ENCODE measurements at places on chromosomes 12 and 14.
A peak's percentile ranks its signal among the peaks of the same experiment; 100 is the strongest.

DNA sequence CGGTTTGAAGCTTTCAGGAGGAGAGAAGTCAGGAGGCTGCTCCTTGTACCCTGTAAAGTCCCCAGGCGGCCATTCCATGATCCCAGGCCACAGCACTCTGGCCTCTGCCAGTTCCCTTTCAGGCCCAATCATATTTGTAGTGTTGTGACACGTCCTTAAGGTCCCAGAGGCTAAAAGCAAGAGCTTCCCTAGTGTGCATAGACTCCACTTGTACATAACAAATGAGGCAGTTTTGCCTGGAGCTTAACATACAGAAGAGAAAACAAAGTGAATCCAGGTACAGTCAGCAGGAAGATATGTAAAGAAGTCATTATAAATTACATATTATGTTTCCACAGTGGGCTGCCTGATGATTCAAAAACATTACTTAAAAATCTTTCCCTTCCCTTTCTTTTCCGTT lies 81.1 kb upstream of the RPH3A start:
- no peak for DNase-seq

GRCh38 chr14:60807971-60808370 lies 73.4 kb downstream of the MNAT1 start:
- DNase-seq, result no peak

GRCh38 chr14:79585845-79586244 lies 625.5 kb downstream of the DIO2 start:
- DNase-seq, result no peak

DNA sequence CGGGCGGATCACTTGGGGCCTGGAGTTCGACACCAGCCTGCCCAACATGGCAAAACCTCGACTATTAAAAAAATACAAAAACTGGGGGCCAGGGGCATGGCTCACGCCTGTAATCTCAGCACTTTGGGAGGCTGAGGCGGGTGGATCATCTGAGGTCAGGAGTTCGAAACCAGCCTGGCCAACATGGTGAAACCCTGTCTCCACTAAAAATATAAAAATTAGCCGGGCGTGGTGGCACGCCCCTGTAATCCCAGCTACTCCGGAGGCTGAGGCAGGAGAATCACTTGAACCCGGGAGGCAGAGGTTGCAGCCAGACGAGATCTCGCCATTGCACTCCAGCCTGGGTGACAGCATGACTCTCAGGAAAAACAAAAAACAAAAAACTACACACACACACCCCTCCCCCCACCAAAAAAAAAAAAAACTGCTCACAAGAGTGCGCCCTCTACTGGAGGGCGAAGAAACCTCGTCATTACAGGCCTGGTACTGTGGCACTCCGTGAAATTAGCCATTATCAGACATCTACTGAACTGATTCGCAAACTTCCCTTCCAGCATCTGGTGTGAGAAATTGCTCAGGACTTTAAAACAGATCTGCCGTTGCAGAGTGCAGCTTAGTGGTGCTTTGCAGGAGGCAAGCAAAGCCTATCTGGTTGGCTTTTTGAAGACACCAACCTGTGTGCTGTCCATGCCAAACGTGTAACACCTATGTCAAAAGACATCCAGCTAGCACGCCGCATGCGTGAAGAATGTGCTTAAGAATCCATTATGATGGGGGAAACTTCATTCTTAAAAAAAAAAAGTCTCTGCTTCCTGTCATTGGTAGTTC lies 7.7 kb downstream of the PPP1R3E start:
- peak; percentile 69 for DNase-seq

- no peak for DNase-seq
Observed at GRCh38 chr12:6241495-6241894, 41.3 kb downstream of the CD9 start.

GRCh38 chr14:29310210-29310609 lies 543.6 kb downstream of the FOXG1 start:
- no peak for DNase-seq

- no peak for DNase-seq
Observed at GRCh38 chr12:131758016-131758739, 47.3 kb downstream of the SFSWAP start.

- DNase-seq, result peak; percentile 80
Observed at GRCh38 chr12:122860040-122860853, 25.0 kb downstream of the HIP1R start.

GRCh38 chr14:100124551-100125088 lies 34.8 kb downstream of the DEGS2 start:
- DNase-seq, result no peak

GRCh38 chr12:69354556-69355187 lies 4.9 kb upstream of the YEATS4 start:
- peak; percentile 25 for DNase-seq

DNA sequence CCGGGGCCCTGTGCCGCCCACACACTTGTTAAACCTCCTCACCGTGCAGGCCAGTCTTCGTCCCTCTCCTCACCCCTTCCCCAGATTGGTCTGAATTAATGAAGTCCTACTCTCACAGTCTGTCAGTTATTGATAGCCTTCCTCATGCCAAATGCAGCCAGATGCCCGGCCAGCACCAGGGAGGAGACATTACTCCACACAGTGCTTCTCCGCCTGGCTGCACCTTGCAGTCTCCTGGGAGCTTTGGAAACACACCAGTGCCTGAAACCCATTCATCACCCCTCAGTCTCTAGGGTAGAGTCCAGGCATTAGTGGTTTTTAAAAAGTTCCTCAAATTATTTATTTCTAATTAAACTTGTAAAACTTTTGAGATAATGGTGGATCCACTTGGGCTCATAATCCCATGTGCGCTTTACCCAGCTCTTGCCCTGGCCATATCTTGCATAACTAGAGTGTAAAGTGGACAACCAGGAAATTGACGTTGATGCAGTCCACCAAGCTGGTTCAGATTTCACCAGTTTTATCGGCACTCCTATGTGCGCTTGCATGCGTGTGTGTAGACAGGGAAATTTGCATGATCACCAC lies 38.2 kb upstream of the TSPAN9 start:
- DNase-seq, result no peak

DNA sequence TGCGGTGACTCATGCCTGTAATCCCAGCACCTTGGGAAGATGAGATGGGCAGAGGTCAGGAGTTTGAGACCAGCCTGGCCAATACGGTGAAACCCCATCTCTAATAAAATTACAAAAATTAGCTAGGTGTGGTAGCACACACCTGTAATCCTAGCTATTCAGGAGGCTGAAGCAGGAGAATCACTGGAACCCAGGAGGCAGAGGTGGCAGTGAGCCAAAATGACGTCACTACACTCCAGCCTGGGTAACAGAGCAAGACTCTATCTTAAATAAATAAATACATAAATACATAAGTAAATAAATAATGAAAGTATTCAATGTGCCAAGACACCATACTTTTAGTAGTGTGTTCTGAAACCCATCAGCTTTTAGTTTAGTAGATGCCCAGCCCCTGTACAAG lies 308.1 kb upstream of the FLRT2 start:
- DNase-seq, result no peak

DNA sequence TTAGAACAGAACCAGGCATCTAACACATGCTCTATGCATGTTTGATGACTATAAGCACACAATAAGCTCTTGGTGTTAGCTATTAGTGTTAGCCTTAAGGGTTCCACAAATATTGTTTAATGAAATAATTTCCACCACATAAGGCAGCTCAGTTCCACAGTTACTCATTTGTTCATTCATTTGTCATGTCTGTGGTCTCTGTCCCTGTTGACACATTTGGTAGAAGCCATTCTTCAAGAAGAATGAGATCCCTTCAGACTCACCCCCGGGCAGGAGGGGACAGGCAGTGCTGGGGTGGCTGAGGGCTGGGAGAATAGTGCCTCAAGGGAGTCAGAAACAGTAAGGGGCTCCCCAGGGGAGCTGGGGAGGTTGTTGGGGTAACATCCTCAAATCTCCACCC lies 3.7 kb upstream of the FAIM2 start:
- no peak for DNase-seq

DNA sequence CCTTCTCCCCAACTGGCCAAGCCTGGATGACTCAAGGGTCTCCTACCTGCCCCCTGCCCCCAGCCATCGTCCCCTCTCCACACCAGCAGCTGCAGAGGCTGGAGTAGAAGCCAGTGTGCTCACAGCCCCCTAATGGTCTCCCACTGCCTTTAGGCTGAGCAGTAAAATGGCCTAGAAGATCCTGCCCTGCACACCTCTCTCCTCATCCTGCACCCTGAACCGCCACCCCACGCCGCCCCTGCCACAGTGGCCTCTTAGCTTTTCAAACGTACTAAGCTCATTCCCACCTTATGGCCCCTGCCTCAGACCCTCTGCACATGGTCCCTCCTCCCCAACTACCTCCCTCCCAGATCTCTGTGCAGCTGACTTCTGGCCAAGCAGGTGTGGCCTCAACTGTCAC lies 46.3 kb downstream of the RBM19 start:
- DNase-seq, result no peak

- no peak for DNase-seq
Observed at GRCh38 chr14:24863968-24864684, 185.8 kb downstream of the STXBP6 start.

DNA sequence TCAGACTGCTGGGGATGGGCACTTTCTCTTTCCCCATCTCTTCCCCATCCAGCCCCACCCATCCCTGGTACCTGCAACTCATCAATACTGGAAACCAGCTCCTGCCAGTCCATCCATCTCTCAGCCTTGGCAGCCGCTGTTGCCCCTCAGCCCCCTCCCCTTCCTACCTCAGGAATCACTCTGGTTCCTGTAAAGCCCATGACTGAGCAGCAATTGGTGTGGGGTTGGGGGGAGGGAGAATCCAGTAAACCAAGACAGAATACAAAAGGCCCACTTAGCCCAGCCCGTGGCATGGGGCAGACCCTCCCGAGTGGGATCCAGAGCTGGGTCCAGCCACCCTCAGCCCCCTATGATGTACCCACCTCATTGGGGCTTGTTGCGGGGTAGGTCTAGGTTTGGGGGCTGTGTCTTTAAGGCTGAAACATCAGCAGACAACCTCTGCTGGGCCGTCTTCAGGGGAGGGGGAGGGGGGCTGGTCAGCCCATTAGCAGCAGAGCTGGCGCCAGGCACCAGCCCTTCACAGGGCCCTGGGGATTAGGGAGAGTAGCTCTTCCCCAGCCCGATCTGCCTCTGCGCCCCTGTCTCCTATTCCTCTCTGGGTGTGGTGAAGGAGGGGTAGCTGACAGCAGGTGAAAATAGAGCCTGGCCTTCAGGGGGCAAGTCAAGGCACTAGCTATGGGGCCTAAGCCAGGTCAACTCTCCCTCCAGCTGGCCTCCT lies 702 bp upstream of the PRPH start:
- DNase-seq, result peak; percentile 78

DNA sequence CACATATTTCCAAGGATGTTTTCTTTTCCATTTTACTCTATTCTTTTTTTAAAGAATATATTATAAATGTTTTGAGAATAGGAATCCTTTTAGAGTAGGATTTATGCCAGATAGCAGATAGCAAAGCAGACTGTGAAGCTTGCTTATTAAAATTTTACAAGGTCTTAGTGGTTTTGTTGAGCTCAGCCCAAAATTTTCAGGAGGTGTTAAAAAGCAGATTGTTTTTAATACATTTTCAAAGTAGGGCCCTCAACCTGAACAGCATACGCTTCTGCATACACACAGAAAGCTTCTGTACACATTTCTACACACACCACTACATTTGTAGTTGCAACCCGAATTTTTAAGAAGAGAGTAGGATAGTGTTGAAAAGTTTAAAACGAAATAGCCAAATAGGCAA lies 151.0 kb downstream of the EPS8 start:
- DNase-seq, result no peak

DNA sequence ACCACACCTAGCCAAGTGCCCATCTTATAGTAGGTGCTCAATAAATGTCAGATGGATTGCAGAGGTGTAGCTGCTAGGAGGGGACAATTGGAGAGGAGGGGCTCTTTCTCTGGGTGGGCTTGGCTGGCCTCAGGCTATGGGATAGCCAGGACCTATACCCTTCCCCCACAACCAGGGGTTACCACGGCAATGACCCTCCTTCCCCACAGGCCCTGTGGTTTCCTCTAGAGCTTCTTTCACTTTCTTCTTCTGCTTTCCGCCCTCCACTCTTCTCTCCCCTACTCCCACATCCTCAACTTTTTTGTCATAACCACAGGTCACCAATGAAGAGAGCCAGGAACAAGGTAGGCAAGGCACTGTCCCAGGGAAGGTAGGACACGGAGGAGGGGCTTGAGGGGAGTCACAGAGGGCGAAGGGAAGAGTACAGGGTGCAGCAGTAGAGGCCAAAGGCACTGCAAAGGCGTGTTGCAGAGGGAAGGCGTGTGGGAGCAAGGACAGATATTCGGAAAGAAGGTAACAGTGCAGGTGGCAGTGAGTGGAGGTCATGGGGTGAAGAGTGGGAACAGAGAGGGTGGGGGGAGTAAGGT lies 1.9 kb upstream of the ITGB7 start:
- DNase-seq, result no peak

DNA sequence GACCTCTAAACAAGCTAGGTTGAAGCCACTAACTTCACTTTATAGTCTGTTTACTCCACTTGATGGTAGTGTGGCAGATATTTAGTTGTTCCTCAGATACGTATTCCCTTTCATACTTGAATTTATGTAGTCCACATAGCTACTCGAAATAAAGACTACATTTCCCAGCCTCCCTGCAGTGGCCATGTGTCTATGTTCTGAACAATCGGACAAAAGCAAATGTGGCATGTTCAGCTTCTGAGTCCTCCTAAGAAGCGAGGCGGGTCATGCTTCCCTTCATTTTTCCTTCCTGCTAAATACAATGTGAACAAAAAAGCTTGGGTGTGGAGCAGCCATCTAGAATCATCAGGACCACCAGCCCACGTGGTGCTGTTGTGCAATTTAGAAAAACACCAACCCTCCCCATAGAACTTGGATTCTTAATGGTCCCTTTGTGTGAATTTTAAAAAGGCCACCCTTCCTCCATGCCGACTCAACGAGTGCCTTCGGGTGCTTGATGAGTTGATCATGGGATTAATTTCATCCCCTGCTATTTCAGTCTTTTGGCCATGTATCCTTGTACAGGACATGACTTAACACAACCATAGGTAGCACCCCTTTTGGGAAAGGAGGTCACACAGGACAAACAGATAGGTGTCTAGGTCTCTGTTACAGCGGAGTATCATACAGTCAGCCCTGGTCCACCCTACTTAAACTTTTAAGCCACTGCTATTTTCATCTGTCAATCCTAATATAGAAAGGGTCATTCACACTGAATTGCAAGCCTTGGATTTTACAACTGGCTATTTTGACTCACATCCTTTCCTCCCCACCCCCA lies 60.7 kb downstream of the ZFC3H1 start:
- DNase-seq, result no peak

- DNase-seq, result no peak
Observed at GRCh38 chr14:23916446-23916845, 37.1 kb upstream of the DHRS4 start.
